Astrocyte of the spinal cord (primary cell): ENCODE measurements at places on chromosomes 12 and 14.
A peak's percentile ranks its signal among the peaks of the same experiment; 100 is the strongest.

- DNase-seq: no peak
Observed at GRCh38 chr12:6202304-6202703, 2.1 kb downstream of the CD9 start.

DNA sequence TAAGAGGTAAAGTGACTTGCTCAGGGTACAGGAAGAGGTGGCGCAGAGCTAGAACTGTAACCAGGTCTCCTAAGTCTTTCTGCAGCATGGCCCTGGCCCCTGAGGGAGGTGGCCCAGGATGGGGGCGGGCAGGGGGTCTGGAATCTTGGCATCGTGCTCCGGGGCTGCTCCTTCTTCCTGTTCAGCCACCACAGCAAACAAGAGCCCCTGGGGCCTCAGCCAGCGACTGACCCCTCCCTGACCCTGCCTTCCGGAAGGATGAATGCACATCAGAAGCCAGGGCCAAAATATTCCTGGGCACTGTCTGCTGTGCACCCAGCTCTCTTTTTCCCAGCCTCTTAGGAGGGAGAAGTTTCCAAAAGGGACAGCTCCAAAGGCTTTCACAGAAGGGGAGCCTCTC is 242.8 kb downstream of the DPF3 start:
- peak; percentile 66 for DNase-seq

GRCh38 chr12:108890208-108890607 is 10.3 kb downstream of the DAO start:
- peak; percentile 1 for DNase-seq

- peak; percentile 27 for DNase-seq
Observed at GRCh38 chr12:39441963-39442830, 723 bp downstream of the KIF21A start.

GRCh38 chr14:72118841-72119240 is 186.6 kb downstream of the RGS6 start:
- no peak for DNase-seq

DNA sequence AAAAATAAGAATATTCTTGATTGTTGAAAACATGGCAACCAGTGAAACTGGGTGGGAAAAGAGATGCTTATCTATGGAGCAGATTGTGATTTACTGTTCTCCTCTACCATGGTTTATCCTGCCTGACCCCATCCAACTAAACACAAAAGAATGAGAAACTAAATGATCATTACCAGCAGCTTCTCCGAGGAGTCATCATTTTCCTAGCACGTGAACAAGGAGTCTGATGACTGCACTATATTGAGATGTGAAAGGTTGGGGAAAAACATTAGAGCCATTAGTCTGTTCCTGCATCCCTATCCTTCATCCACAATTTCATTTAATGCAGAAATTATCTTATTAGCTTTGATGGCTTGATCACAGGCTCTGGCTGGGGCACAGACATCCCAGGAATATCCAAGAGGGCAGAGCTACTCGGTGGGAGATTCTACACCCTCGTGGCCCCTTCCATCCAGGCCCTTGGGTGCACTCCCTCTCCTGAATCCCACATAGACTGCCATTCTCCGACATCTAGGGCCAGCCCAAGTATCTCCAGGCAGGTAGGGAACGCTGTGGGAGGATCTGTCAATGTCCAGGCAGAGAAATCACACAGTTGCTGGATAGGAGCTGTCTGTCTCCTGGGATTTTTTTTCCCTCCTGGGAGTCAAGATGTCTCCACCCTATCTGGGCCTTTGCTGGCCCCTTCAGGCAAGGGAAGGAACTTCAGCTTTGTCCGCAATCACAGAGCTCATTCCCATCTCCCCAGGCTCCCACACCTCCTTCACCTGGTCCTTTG is 43.3 kb upstream of the DHRS4 start:
- DNase-seq: peak; percentile 48

GRCh38 chr12:51437431-51437830 is 12.8 kb downstream of the SLC4A8 start:
- DNase-seq: no peak

GRCh38 chr14:103418481-103418818 is 33.2 kb downstream of the MARK3 start:
- DNase-seq: peak; percentile 37

DNA sequence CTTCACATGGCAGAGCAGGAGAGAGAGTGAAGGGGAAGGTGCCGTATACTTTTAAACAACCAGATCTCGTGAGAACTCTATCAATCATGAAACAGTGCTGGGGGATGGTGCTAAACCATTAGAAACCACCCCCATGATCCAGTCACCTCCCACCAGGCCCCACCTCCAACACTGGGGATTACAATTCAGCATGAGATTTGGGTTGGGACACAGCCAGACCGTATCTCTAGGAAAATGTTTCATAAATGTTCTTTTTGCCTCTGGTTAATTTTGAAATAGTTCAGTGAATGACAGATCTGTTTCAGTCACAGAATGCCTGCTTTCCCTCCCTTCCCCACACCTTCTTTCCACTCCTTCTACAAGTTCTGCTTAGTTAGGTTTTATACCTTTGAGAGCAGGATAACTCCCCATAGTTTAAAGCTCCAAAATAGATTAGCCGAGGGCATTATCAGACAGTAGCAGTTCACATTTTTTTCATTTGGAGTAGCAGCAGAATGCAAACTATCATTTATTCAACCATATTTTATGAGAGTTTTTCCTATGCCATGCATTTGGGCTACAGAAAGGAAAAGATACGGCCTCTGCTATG is 27.1 kb downstream of the PELI2 start:
- DNase-seq: no peak

GRCh38 chr12:89353823-89354611 is 1.7 kb upstream of the DUSP6 start:
- DNase-seq: peak; percentile 70

DNA sequence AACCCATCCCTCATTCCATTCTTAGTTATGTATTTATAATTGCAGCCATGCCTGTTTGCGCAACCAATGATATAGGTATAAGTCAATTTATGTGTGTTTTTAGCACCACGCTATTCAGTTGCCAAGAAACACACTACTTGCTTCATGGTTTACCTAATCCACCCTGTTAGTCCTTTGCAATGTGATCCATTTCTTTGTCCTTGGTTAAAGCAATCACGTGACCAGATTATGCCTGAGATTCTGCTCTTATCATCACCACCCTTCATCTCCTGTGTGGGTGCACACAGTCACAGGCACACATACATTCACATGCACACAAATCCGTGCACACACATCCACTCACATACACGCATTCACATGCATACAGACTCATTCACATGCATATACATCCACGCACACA is 52.3 kb upstream of the KCNA5 start:
- no peak for DNase-seq

GRCh38 chr12:31876568-31877424 is 82.4 kb upstream of the RESF1 start:
- DNase-seq: no peak

DNA sequence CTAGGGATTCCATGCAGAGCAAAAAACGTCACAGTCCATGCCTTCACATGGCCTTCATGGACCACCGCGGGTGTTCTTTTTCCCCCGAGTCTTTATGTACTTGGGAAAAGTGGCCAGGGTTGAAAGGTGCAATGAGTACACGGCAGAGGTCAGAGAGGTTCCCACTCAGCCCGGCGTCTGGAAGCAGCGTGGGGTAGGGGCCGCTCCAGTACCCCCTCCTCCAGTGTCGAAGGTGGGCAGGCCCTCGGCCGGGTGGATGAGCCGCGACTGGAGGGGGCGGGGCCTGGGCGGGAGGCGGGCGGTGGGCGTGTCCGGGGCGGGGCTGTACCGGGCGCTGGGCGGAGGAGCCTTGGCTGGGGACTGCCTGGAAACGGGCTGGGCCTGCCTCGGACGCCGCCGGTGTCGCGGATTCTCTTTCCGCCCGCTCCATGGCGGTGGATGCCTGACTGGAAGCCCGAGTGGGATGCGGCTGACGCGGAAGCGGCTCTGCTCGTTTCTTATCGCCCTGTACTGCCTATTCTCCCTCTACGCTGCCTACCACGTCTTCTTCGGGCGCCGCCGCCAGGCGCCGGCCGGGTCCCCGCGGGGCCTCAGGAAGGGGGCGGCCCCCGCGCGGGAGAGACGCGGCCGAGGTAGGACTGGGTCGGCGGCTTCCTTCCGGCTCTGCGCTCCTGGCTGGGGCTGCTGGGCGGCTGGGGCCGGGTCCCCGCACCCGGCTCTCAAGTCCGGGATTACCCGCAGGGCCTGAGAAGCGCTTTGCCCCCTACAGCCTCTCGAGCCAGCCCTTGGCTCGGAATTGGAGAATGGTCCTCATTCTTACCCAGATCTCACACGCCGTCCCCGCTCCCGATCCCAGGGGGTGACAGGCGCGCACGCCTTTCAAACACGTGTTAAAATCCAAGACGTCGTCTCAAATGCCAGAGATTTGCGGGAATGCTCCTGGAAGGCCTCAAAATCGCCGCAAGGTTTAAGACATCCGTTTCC is at the start of gene RXYLT1:
Gene RXYLT1, plus strand, starts transcription at position 412 of the 984 bp plus-strand sequence. Its CDS starts 52 bp downstream, at position 464.
- peak; percentile 81 for DNase-seq

- DNase-seq: no peak
Observed at GRCh38 chr12:56188778-56189098, 545 bp downstream of the SMARCC2 start.

GRCh38 chr14:47278233-47278842 is 397.1 kb downstream of the MDGA2 start:
- DNase-seq: peak; percentile 28

DNA sequence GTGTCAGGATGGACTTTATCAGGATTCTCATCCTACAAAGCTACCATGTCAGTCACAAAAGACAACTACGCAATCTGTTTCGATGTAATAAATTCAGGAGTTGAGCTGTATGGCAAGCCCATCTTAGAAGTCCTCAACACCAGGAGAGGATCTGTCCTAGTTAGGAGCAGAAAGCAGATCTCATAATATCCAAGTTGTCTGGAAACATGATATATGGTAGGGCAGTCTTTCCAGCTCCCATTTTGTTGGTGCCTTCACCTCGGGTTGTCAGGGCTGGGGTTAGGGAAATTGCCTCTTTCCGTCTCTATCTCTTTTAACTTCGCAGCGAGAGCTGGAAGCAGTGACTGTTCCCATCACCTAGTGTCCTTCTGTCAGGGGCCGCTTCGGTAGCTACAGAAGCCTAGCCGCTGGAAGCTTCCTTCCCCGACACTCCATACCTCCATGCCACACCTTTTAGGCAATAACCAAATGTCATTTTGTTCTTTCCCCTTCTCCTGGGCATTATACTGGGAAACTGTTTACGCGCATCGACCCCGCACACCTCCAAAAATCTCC is 1.4 kb downstream of the NIN start:
- DNase-seq: no peak

GRCh38 chr12:79058342-79058741 is 193.8 kb downstream of the SYT1 start:
- DNase-seq: peak; percentile 71

- DNase-seq: peak; percentile 37
Observed at GRCh38 chr12:47509398-47509851, 196.4 kb downstream of the RPAP3 start.

DNA sequence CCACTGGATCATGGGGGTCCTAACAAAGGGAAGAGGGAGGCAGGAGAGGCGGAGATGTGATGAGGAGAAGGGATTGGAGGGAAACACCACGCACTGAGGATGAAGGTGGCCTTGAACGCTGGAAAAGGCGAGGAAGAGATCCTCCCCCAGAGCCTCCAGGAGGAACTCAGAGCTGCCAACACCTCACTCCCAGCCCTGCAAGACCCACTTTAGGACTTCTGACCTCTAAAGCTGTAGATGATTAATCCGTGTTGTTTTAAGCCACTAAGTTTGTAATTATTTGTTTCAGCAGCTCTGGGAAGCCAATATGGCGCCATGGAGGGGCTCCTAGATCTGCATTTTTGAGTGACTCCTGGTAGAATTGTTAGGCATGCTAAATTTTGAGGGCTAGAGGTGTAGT is 74.6 kb upstream of the CEP83 start:
- no peak for DNase-seq

- no peak for DNase-seq
Observed at GRCh38 chr14:77346495-77346894, 25.7 kb downstream of the GSTZ1 start.

DNA sequence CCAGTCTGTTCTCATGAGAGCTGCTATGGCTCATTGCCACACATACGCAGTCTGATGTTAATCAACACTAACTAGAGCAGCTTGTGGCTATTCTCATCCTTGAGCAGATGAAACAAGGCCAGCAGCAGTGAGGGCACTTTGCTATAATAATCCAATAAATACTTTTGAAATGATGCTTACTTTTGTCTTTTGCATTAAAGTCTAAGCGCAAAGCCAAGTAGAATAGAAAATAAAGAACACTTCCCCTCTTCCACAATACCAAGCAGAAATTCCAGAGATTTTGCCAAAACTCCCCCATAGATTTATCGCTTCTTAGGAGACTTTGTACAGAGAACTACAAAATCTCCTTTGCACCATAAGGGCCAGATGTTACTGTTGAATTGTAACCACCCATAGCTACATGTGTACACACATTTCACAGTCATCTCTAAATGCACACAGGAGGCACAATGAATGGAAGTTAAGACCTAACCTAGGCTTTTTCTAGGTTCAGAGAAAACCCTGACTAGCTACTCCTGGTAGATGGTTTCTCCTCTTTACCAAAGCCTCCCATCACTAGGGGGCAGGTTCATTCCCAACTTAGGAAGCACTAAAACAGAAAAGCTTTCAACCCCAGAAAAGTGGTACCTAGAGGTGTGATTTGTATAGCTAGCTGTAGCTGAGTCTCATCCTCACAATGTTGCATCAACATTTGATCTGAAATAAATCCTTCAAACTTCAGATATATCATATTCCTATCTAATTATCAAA is 119.3 kb downstream of the HMGA2 start:
- no peak for DNase-seq

- DNase-seq: no peak
Observed at GRCh38 chr14:30864934-30865333, 9.4 kb upstream of the COCH start.

DNA sequence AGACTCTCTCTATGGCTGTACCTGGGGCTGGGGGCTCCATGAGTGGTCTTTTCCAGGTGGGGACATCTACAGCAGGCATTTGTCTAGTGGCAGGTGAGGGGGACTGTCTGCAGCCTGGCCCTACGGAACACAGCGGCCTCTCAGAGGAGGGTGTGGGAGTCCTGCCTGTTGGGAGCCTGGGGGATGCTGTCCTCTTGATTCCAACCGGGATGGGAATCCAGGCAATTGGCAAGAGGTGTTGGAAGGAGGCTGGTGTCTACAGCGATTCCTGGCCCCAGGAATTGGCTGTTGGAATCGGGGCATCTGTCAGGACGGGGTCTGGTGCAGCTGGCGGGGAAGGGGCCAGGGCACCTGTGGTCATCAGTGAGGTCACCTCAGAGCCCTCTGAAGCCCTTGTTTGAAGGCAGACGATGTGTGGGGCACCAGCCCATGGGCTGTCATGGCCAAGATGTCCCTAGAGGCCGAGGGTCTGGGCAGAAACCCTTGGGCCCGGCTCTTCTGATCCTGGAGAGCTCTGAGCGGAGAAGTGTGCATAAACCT is 386.3 kb downstream of the TMEM121 start:
- DNase-seq: no peak

- no peak for DNase-seq
Observed at GRCh38 chr12:108316176-108317086, 22.7 kb downstream of the CMKLR1 start.

- no peak for DNase-seq
Observed at GRCh38 chr12:105672121-105672975, 341.9 kb downstream of the C12orf75 start.

GRCh38 chr14:74684434-74684833 is 28.4 kb downstream of the AREL1 start:
- DNase-seq: no peak
